ENCODE measurements at places on chromosomes 16 and 17. TPM values are rescaled to one million over a fixed set of nuclear protein-coding genes. Genes with fewer than 3 reads are reported as not detected.

DNA sequence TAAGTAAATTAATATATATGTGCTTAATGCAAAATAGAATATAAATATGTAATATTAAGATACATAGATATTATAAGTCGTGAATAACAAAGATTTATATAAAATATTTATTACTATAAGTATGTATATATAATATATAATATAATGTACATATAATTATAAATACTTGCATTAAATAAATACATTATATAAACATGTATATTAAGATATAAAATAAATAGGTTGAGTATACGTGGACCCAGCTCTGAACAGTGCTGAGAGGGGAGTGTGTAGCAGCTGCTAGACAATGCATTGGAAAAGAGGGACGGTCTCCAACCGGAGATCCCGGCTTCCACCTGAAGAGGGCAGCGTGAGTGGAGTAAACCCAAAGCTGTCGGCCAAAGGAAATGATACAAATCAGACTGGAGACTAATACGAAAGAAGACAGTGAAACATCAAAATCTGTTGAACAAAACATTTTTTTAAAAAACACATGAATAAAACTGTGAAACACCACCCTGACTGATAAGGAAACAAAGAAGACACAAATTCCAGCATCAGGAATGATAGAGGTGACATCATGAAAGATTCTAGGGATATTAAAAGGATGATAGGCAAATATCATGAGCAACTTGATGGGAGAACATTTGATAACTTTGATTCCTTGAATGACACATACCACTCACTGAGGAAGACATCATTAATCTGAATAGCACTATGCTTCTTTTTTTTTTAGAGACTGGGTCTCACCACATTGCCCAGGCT lies 125.4 kb upstream of the CHMP6 start:
- DNase-seq: peak; percentile 66

DNA sequence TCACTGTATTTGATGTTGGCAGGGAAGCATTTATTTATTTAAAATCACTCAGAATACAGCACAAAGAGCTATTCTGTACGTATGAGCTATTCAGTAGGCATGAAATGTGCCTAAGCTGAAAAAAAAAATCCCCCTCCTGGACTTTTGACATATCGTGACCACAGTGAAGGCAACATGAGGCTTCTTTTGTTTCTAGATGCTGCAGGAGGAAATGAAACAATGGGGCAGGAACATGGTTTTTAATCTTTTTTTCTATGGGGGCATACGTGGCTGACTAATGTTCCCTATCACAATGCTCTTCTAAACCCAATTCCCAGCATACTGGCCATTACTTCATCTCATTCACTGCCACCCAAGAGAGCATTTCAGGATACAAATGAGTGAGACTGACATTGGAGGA lies 191.0 kb upstream of the PMFBP1 start:
- DNase-seq: no peak

GRCh38 chr17:11031787-11032186 lies 193.9 kb upstream of the PIRT start:
- DNase-seq: no peak

DNA sequence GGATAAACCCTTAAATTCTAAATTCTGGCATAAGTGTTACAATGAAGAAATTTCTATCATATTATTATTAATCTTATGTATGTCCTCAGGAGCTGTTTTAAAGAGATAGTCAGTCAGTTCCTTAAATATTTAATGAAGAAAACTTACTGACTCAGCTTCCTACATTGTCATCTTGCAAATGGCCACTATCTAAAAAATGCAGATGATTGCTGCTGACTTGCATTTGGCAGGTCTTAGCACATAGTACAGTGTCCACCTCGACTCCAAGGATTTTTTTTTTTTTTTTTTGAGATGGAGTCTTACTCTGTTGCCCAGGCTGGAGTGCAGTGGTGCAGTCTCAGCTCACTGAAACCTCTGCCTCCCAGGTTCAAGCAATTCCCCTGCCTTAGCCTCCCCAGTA lies 55.1 kb upstream of the CORO6 start:
- no peak for DNase-seq

- no peak for DNase-seq
These were observed 1.7 kb downstream of the PER1 start for GRCh38 chr17:8150194-8151119.

DNA sequence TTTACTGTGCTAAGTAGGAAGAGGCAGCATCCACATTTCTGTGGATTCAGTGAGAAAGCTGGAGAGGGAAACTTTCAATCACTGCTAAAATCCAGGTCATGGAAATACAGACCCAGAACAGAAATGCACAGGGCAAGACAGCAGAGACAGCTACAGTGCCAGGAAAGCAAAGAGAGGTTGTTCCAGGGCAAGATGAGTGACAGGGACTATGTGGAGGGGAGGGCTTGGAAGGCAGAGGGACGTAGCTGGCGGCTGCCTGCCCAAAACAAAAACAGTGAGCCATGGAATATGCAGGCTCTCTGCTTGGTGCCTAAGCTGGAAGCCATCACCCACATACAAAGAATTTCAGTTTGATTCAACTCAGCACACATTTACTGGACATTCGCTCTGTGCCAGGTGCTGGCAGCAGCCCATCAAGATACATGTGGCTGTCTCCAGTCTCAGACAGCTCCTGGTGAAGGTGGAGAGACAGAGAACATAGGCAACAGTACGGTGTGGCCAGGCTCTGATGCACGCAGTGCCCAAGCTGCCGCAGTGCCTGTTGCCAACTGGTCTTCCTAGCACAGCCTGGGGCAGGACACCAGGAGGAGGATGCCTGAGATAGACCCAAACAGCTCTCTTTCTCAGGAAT lies 88.7 kb downstream of the AIPL1 start:
- DNase-seq: no peak

DNA sequence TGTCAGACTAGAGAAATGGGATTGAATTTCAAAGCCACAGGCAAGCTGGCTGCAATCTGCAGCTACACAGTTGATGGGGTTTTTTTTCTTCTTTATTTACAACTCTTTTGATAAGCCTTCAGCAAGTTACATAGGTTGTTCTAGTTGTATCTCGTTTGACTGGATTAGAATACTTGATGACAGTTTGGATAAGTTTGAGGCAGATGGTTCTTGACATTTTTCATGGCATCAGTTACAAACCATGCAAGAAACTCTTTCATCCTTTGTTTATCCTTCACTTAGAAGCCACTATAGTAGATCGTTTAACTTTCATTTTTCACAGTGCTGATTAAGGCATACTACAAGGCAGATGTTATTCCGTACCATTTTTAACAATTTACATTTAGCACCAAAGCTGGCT lies 238.9 kb downstream of the TOX3 start:
- no peak for DNase-seq

DNA sequence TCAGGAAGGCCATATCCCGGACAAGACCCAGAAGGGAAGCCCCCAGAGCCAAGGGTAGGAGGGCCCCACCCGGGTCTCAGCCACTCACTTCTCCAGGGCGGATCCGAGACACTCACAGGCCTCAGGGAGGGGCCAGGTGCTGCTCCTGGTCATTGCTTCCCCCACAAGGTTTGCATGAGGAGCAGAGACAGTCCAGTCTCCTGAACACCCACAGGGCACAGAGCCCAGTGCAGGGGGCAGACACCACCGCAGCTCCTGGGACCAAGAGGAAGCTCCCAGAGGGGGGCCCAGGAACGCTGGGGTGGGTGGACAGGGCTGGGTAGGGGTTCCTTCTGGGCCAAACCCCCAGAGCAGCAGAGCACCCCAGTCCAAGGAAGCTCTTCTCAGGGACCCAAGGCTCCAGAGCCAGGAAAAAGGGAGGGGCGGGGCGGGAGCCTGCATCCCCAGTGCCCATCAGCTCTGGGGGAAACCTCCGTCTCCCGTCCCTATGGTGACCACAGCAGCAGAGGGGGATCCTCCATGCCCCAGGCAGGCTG lies 709 bp upstream of the MRPL28 start:
- DNase-seq: no peak

The KRTAP2-3 gene
- total RNA-seq: not detected

The PTX4 gene
- total RNA-seq: 0.28 TPM

DNA sequence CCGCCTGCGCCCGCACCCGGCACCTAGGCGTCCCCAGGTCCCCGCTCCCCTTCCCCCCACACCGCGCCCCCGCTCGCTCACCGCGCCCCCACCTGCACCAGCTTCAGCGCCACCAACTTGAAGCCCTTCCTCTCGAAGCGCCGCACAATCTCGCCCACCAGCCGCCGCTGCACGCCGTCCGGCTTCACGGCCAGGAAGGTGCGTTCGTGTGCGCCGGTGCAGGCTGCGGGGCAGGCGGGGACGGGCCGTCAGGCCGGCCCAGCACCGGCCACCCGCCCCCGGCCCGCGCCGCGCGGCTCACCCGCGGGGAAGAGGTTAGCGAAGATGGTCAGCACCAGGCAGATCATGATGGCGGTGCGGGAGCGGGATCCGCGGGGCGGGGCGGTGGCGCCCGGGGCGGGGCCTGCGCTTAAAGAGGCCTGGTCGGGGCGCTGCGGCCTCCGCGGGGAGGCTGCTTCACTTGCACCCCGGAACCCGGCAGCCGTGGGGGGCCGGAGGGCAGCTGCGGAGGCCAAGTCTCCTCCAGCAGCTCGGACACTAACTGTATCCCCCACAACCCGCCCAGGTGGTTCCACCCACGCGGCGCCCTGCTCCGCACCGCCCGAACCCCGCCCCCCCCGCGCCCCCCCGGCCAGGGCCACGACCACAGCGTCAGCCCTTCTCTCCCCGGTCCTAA lies at the start of gene NME3:
NME3 (minus strand) TSS at position 356 of the 676 bp plus-strand sequence; CDS start at position 347, 9 bp downstream.
- DNase-seq: peak; percentile 69

GRCh38 chr17:56457501-56457900 lies 136.0 kb upstream of the NOG start:
- DNase-seq: no peak
